ENCODE measurements at places on chromosomes 7 and 10.

DNA sequence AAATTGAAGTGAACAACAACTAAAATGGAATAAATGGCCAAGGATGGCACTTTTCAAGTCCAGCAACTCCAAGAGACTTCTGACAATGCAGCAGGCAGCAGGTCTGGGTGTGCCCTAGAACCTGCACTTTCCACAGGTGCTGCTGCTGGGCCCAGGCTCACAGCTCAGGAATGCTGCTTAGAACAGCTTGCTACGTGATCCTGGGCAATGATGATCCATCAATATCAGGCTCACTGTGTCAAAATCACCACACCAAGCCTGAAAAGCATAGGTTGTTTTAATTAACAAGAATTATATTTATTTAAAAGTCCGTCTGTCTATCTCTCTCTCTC, 148.4 kb downstream of the TNS3 start:
- DNase-seq, result no peak

DNA sequence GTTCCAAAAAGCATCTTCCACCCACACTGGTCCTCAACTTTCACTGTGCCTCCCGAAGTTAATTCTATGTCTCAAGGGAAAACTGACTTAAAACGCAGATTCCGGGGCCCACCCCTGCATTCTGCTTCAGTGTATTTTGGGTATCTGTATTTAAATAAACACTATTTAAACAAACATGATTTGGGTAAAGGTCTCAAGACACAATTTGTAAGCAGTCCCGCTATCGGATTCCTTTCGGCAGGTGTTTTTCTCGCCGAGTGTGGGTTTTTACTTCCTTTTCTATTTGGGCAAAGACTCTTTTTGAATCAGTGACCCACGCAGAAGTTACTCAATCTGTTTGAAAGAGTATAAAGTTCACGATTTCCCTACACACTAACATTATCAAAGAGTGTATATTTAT, 1.2 kb downstream of the PDIA4 start:
- DNase-seq, result no peak

- DNase-seq, result no peak
These were observed 165.5 kb downstream of the ANK3 start for GRCh38 chr10:60224066-60224705.

DNA sequence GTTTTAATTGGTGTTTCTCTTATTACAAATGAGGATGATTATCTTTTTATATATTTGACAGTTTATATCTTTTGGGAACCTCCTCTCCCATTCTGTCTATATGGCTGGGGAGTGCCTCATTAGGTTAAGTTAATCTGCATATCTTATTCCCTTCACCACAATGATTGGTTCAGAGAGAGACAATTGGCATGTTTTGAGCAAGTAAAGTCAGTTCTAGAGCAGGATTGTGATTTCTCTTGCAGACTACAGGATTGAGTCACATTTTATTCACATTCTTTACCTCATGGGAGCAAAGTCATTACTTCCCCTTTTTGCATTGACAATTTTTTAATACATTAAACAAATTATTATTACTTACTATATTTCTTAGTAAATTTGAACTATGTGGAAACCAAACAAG, 345.6 kb downstream of the MDFIC start:
- DNase-seq, result no peak

DNA sequence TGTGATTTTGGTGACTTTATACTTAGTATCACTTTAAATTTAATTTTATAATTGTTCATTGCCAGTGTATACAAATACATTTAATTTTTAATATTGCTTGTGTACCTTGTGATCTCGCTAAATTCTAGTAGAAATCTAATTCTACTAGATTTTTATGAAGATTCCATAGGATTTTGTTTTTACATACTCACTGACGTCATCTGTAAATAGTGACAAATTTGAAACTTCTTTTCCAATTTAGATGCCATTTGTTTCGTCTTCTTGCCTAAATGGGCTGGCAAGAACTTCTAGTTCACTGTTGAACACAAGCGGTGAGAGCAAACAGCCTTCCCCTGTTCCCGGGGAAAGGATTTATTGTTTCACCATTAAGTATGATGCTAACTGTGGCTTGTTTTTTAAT, 17.3 kb upstream of the PNLIPRP3 start:
- DNase-seq, result no peak

- no peak for DNase-seq
These were observed 166.5 kb downstream of the LRMDA start for GRCh38 chr10:75597773-75598440.

GRCh38 chr10:30915146-30915545, 116.5 kb downstream of the ZNF438 start:
- no peak for DNase-seq

- DNase-seq, result peak; percentile 49
These were observed 161.4 kb downstream of the AGMO start for GRCh38 chr7:15400440-15400839.

GRCh38 chr7:18700147-18700546, 204.6 kb downstream of the HDAC9 start:
- DNase-seq, result no peak

GRCh38 chr10:7159928-7160327, 250.9 kb downstream of the SFMBT2 start:
- DNase-seq, result no peak

DNA sequence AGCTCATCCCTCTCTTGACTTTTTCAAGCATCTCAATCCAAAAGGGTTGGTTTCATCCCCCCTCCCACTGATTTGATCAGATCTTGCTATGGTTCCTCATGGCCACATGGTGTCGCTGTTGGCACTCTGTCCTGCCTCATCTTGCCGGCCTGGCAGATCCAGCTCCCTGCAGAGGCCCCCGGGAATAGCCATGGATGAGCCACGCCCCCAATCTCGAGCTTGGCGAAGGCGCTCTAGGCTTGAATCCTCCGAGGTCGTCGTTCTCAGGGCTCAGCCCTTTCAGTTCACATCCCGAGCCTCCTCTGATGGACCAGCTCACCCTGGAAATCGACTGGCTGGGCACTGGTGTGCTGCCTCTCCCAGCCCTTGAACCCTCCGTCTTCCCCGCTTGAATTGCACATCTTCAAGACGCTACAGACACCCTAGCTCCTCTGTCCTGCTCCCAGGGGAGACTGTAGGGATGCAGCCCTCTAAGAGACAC, 628.7 kb downstream of the TYW1 start:
- DNase-seq, result peak; percentile 78

DNA sequence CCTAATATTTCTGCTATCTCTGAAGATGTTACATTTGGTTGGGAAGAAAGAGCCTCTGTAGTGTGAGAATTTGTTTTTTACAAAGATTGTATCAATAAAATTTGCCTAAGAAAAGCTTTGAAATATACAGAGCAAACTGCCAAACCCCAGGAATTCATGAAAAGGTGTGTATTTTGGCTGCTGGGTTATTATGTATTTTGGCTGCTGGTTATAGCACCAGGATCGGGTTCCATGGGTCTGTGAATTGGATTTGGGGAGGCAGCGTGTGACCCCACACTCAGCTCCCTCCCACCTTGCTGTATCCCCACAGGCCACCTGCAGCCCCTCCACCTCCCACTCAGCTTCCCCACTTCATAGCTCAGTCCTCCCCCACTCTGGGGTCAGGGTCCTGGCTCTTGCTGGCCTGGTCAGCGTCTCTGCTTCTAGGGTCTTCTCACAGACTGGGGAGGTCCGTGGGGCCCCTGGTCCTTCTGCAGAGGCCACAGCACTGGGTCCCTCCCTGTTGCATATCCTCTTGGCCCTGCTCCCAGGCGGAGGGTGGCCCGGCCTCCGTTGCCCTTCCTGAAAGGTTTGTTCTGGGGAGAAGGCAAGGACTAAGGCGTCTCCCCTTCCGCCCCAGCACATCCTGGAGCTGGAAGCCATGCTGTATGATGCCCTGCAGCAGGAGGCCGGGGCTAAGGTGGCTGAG, 24.0 kb upstream of the DPYSL4 start:
- peak; percentile 83 for DNase-seq

GRCh38 chr7:84714765-84715164, 472.1 kb downstream of the SEMA3D start:
- no peak for DNase-seq

DNA sequence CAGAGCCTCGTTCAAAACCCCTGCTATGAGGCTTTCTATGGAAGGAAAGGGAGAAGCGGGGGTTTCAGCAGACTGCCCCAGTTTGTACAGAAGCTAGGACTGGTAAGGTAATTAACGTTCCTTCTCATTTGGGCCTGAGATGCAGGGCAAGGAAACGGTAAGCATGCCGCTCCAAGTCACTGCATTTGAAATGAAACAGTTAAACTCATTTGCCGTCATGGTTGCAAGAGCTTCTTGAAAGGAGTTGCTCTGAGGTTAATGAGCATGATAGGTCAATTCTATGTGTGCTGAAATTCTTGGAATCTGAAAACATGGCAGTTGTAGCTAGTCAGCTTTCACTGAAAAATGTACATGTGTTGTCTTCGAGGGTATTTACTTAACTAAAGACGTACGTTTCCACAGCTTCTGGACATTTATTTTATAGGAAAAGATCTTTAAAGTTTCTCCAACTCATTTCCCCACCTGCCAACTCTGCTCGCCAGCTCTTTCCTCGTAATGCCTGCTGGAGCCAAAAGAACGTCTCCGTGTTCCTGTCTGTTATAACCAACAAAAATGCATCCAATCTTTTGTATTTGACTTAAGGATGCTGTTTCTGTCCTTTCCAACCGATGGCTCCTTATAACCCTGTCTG, 73.3 kb downstream of the ADAM12 start:
- DNase-seq, result no peak

- DNase-seq, result no peak
These were observed 151.3 kb downstream of the TRIL start for GRCh38 chr7:28806841-28807240.

- DNase-seq, result peak; percentile 91
These were observed 76.6 kb upstream of the TNRC18 start for GRCh38 chr7:5500056-5500776.

GRCh38 chr7:20158684-20159083, 58.5 kb downstream of the MACC1 start:
- DNase-seq, result no peak
